ENCODE measurements at places on chromosomes 5 and 9.
A peak's percentile ranks its signal among the peaks of the same experiment; 100 is the strongest.

DNA sequence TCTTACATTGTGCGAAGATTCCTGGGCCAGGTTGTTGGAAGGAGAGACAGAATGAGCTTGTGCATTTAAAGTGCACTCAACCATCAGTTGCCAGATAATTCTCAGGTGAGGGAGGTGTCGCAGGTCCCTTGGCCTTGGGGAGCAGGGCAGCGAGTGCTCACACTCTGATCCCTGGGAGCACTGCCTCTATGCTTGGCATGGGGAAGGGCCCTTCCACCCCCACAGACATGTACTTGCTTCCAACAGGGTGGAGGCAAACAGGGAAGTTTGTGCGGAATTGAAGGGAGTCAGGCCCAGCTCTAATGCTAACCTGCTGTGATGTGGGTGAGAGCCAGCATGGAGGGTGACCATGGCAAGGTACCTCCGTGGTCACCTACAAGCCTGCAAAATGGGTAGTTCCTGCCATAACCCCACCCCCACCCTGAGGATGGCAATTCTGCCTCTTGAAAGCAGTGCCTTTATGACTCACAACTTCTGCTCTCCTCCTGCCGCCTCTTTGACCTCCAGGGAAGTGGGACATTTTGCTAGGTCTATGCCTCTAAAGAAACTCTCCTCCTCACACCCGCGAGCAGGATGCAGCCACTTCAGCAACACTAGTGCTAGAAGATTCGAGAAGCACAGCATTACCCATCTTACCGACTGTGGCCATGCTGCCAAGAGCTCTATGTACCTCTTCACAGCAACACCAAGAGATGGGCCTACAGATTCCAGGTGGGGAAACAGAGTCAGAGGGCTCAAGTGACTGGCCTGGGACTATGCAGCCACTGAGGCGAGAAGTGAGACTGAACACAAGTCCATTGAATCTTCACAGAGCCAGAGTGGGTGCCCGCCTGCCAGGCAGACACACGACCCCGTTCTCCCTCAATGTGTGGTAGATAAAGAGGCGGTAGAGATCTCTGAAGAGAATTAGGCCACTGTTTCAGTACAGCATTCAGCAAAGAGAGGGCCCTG, 22.1 kb upstream of the SLC25A51 start:
- no peak for DNase-seq

GRCh38 chr9:99868845-99869244, 37.6 kb upstream of the STX17 start:
- DNase-seq = no peak

DNA sequence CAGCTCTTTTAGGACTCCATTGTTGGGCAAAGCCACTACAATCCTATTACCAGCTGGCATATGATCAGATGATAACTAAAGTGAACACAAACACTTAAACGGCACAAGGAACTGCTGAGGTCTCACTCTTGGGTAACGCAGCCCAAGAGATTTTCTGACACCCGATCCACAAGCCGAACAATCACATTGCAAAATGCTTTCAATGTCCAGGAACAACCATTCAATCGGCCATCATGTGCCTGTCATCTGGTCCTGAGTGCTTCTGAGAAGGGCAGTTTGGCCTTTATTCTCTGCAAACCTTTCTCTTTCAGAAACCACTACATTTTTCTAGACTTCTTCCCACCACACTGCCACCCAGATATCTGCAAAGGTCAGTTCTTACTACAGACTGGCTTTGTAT, 283.1 kb downstream of the GLIS3 start:
- no peak for DNase-seq

DNA sequence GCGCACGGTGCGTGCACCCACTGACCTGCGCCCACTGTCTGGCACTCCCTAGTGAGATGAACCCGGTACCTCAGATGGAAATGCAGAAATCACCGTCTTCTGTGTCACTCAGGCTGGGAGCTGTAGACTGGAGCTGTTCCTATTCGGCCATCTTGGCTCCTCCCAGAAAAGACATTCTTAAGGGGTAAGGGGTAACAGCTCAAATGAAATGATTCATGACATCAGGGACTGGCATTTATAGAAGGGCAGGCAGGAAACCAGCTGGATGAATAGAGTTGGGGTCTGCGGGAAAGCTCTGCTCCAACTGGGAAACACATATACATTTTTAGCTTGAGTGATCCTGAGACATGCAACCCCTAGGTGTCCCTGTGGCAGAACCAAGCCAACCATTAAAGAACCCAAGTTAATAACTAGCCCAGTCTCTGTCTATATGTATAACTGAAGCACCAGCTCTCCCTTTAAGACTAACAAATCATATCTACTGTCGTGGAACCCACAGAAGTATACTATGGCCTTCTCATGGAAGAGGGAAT, 119.3 kb downstream of the LMNB1 start:
- no peak for DNase-seq

DNA sequence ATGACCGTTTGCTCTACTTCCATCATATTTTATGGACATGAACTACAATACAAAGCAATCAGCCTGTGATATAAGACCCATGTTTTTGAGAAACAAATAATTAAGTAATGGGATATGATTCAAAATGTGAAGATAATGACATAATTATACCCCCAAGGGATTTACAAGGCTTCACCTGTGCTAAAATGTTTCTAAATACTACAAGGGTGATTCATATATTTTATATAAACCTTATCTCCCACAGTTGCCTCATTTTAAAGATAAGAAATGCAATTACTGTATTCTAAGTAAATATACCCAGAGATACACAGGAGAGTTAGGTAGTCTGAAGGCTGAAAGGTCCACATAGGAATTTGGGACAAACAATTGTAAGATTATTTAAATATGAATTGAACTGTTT, 662.0 kb upstream of the CHD1 start:
- no peak for DNase-seq

- DNase-seq = no peak
Observed at GRCh38 chr9:28999806-29000205, 1426.5 kb upstream of the C9orf72 start.

- no peak for DNase-seq
Observed at GRCh38 chr5:91373600-91373999, 9.5 kb downstream of the ARRDC3 start.

GRCh38 chr9:70801181-70801829, 320.1 kb downstream of the TRPM3 start:
- no peak for DNase-seq

GRCh38 chr5:134851307-134851923, 5.6 kb downstream of the C5orf24 start:
- peak; percentile 25 for DNase-seq

DNA sequence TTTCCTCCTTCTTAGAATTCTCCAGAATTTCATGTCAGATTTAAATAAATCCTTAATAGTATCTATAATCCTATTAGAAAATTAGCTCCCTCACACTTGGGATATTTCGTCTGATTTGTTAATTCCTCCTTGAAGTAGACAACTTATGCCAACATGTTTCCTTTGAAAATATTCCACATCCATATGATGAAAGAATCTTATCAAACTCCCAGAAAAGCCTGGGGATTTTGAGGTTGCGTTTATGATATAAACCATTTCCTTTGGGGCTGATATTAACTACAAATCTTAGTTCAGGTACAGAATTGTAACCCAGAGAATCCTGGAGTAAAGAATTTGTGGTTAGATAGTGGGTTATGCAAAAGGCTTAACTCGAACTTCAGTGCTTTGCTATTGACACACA, 2373.8 kb upstream of the ACO1 start:
- no peak for DNase-seq

GRCh38 chr5:151072630-151073025, 8.2 kb downstream of the TNIP1 start:
- peak; percentile 42 for DNase-seq

DNA sequence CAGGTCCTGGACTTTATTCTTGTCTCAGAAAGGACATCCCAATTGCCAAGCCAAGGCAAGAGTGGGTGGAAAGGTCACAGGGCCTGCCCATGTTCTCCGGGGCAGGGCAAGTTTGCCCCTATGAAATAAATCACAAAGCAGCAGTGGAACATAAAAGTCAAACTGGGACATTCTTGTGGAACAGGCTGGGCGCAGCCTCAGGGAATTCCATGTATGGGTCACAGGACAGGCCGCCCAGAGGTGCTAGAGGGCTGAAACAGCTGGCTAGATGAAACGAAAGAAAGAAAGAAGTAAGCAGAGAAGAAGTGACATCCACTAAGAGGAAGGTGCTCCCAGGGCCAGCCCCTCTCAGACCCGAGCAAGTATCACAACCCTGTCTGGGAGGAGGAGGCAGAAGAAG, 219.1 kb upstream of the NFIL3 start:
- no peak for DNase-seq

- no peak for DNase-seq
Observed at GRCh38 chr9:1261266-1261665, 211.1 kb downstream of the DMRT2 start.

DNA sequence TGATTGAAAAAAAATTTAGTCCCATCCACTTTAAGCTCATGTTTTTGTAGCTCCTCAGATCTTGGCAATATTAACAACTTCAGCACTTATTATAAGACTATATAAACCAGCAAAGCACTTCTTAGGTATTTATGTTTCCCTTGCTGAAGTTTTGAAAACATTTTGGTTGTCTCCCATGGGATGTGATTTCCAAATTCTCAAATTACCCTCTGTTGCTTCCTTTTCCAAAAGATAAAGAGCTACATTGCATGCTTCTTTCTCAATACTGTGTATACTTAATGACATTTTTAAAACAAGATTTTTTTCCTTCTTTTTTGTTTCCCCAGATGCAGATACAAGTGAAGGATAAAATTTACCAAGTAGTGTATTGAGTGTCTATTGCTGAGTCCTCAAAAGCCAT, 567.1 kb downstream of the CSNK1G3 start:
- no peak for DNase-seq

- no peak for DNase-seq
Observed at GRCh38 chr9:118575341-118576070, 793.7 kb downstream of the BRINP1 start.

DNA sequence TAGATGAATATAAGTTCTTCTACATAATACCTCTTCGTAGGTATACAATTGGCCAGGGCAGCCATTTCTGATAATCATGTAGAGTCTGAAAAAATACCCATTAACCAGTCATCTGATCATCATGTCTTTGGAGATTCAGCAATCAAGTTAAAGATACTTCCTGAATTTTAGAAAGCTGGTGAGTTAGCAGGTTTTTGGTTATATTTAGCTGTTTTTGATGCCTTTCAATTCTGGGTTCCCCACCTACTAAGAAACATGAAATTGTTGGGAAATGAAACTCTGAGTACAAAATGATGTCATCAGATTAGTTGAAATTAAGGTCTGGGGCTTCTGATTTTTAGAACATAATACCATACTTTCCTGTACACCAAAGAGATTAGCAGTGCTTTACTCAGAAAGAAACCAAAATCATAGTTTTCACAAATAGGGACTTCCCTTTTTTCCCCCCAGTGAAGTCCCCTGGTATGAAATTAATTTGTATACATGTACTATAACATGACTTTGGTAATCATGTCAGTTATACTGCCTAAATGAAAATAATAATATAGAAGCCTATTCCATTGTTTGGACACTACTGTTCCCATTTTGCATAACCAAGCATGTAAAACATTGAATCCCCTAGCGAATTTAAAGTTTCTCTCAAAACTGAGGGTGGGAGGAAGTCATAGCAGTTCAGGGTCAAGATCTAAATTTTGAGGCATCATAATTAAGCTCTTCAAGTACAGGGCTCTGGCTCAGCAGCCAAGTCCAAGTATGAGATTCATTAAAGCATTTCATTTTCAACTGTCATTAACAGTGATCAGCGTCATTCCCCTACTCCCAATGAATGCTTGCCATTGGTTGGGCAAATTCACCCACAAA, 17.9 kb downstream of the PRLR start:
- no peak for DNase-seq

Data from ACHN (cell line).